EL (cell line): ENCODE measurements at places on chromosomes 12 and 14.

- no peak for DNase-seq
Observed at GRCh38 chr12:32897281-32897610, 669 bp upstream of the PKP2 start.

DNA sequence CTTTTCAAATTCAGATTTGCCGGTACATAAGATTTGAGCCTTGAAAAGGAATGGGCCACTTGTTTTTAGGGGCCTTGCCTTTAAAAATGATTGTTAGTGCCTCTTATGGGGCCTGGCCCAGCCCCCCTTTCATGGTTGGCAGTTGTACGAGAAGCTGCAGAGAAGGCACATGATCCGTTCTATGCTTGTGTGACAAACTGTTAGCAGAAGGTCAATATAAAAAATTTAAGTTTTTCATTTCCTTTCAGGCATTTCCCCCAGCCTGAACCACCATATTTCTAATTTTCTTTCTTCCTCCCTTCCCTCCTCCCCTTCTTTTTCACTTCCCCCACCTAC is 119.1 kb downstream of the PLXNC1 start:
- DNase-seq = no peak

DNA sequence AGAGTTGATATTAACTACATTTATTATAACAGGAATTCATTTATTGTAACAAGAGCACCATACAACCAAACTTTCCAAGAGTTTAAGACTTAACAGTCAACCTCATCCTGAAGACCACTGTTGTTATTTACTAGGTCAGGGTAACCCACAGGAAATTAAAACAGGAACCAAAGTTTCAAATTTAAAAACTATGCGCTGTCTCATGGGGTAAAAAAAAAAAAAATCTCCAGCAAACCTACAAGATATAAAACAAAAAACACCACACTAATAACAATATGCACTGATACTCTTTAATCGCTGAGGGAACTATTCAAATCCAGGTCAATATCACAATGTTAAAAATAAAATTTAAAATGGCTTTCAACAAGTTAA is 44.5 kb downstream of the FOXN3 start:
- no peak for DNase-seq

DNA sequence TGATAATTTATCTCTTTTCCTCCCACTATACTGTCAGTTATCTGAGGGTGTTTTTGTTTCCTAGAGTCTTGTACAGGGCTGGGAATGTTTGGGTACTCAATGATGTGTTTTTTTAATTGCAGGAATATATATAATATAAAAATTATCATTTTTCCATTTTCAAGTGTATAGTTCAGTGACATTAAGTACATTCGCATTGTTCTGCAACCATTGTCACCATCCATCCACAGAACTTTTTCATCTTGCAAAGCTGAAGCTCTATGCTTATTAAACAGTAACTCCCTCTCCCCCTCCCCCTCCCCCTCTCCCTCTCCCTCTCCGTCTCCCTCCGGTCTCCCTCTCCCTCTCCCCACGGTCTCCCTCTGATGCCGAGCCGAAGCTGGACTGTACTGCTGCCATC is 93.0 kb upstream of the MANSC4 start:
- DNase-seq = no peak

- DNase-seq = no peak
Observed at GRCh38 chr12:54160089-54160488, 28.7 kb downstream of the SMUG1 start.

- no peak for DNase-seq
Observed at GRCh38 chr14:50577982-50578381, 18.0 kb downstream of the ATL1 start.

DNA sequence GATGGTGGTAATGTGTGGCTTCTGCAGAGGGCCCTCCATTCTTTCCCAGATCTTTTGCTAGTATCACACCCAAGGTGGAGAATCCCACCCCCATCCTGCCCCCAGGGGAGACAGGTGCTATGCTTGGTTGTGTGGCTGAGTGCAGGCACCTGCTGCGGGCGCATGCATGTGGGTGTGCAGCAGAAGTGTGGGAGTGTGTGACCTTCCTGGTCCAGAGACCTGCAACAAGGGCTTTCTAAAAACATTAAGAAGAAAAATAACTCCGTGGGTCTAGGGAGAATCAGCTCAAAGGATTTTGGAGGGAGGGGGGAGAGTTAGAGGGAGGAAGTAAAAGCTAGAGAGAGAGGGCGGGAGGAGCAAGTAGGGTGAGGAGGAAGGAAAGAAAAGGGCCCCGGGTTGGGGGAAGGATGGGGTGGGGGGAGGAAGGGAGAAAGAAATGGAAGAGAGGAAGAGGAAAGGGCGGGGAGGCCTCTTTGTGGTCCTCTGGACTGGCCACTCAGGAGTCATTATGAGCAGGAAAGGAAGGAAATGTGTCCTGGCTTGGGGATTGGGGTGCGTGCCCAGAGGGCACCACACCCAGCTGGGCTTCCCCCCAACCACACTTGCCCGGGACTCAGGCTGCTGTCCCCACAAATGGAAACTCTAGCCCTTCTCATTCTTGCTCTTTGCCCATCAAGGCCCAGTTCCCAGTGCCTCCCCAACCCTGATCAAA is 3.1 kb upstream of the FIGNL2 start:
- no peak for DNase-seq

DNA sequence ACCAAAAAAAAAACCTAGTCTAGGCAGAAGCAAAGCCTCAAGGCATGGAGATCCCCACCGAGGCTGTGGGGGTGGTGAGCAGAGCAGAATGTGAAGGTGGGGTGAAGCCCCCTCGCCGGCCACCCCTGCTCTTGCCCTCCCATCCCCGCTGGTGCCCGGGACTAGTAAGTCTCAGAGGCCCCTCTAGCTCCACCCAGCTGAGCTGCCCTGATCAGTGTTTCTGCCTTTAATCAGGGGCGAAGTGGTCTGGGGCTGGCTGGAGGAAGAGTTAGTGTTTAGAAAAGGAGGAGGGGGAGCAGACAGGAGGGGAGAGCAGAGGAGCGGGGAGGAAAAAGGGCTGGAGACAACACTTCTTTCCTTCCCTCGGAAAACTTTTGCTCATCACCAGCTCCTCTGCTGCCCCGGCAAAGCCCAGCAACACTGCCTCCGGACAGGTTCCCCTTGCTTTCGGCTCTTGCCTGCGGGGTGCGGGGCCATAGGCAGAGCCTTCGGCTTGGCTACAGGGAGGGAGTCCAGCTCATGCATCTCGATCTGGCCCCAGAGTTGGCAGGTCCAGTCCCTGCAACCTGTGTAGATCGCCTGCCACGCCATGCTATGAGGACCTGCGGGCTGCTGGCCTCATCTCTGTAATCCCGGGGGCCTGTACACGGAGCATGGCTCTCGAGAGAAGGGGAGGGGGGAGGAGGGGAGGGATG is 3.4 kb upstream of the DLK1 start:
- DNase-seq = no peak

GRCh38 chr12:127431177-127431576 is 835.8 kb upstream of the TMEM132C start:
- DNase-seq = no peak

DNA sequence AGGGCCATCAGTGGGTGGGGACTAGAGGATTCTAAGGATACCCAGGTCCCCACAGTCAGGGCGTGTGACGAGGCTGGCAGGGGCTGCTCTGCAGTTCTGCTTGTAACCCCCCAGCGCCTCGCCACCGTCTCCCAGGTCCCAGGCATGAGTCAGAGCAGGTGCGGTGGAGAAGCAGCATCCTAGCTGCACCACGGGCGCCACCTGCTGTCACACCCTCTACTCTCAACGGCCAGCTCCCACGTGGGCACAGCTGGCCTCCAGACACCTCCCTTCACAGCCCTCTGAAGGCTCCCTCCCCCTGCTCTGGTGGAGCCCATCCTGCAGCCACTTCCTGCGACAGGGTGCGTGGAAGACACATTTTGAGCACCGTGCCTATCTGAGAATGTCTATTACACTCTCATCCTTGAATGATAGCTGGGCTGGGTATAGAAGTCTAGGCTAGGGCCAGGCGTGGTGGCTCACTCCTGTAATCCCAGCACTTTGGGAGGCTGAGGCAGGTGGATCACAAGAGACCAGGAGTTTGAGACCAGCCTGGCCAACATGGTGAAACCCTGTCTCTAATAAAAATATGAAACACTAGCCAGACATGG is 6.9 kb upstream of the NUDT14 start:
- DNase-seq = no peak

DNA sequence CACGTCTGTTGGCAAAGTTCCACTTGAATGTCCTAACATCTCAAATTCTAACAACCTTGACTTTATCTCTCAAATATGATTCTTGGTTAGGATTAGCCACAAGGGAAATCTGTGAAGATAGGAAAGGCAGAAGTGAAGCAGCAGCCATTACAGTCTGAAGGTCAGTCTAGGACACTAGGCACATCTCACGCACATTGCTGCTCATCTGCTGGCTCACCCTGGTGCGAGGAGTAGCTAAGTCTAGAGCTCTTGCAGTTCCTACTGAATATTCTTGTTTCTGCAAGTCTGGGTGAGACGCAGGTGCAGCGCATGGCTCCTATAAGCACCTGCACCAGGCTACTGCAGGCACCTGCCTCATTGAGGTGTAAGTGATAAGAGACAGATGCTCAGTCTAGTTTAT is 6.4 kb upstream of the SLC25A3 start:
- DNase-seq = no peak

GRCh38 chr12:57205186-57205585 is 11.4 kb upstream of the NXPH4 start:
- DNase-seq = no peak

DNA sequence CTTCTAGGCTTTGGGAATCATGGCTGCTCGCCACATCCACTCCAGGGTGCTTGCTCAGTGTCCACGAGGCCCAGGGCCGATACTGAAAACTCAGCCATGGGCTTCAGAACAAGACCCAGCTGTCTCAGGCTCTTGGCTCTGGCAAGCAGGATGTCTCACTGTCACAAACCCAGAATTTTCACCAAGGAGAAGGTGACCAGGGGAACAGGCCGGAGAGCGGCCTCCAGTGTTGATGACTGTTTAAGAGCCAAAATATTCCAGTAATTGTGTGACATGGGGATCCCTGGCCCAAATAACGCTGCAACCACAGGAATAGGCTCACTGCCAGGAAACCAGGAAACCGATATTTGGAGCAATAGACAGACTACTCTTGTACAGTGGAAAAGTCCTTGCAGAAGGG is 9.8 kb upstream of the SERPINA5 start:
- DNase-seq = no peak

DNA sequence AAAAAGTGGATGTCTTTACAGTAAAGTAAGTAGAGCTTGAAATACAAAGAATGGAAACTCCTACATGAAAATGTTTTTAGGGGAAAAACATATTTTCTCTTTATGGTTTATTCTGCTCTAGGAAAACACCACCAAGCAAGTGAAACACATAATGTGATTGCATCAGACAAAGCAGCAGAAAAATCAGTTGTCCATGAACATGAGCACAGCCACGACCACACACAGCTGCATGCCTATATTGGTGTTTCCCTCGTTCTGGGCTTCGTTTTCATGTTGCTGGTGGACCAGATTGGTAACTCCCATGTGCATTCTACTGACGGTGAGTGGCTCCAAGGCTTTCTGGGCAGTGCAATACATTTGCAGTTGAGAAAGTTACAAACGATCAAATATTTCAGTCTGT is 42.6 kb upstream of the PLEKHD1 start:
- no peak for DNase-seq

DNA sequence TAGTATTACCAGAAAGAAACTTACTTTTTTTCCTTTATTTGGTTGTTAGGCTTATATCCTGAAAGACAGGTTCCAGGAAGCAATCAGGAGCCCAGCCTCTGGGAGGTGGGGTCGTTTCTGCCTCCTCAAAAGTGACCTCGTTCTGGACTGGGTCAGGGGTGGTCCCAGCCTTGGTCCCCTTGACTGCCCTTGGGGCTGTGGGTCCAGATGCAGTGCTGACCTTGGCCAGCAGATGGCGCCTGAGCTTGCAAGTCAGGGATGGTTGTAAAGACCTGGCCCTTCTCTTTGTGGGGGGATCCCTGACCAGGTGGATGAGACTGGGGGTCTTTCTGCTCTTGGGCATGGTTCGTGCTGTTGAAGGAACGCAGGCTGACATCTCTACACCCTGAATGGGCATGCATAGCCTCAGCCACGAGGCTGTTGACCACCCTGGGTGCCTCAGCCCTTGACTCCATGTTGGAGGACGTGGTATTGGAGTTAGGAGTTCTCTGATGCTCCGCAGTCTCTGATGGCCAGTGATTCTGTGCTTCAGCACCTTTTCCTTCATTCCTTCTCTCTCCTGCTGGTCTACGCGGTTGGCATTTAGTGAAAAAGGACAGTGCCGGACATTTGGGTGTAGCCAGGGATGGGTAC is 62.4 kb downstream of the ADCK1 start:
- DNase-seq = peak; percentile 59

- no peak for DNase-seq
Observed at GRCh38 chr12:24363177-24363754, 413.8 kb upstream of the SOX5 start.

GRCh38 chr14:100389497-100390104 is 66.5 kb downstream of the SLC25A47 start:
- no peak for DNase-seq

- no peak for DNase-seq
Observed at GRCh38 chr12:49869816-49870500, 27.1 kb upstream of the BCDIN3D start.

GRCh38 chr12:101076921-101077320 is 133.1 kb downstream of the SLC5A8 start:
- DNase-seq = peak; percentile 77

GRCh38 chr12:125129591-125130255 is 64.5 kb downstream of the AACS start:
- no peak for DNase-seq

DNA sequence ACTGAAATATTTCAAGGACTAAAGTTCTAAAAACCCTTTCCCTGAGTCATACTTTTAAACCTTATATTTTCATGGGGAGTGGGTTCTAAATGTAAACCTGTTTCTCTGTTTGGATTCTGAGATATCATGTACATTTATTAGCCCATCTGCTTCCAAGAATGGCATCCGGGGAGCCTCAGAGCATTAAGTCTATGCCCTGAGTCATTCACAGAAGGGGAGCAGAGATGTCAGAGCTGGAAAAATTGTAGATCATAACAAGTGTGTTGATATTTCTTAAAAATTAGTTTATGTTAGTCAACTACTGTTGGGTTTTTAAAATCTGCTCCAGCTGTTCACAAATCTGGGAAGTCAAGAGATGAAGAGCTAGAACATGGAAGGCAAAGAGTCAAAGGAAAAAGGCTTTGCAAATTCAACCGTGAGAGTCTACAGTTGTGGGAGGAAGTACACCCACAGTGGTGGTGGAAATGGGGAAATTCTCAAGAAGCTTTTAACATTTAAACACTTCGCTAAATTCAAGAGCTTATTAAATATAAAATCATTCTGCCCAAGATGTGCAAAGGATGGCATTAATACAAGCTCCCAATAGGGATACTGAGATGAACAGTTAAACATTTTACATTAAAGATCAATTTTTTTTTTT is 70.5 kb upstream of the FLRT2 start:
- DNase-seq = no peak

GRCh38 chr12:77325511-77326236 is 260.3 kb upstream of the E2F7 start:
- no peak for DNase-seq

DNA sequence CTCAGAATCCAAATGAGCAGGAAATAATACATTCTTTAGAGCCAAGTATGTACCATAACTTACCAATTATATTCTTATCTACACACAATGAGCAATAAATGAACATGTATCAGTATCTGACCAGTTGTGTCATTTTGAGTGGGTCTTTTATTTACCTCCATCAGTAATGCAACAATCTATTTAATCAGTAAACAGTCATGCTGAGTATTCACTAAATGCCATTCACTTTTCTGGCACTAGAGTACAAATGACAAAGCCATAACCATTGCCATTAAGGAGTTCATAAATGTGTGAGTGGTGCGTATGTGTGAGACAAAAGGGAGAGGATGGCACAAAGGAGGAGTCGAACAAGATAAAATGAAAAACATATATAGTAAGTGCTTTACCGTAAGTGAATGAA is 1.5 kb upstream of the STRAP start:
- DNase-seq = no peak

- DNase-seq = no peak
Observed at GRCh38 chr14:65195042-65195719, 92.9 kb upstream of the MAX start.
